ENCODE measurements at places on chromosomes 3 and 15.
A peak's percentile ranks its signal among the peaks of the same experiment; 100 is the strongest.

GRCh38 chr15:27293607-27294006 is 322.6 kb downstream of the GABRG3 start:
- no peak for DNase-seq

DNA sequence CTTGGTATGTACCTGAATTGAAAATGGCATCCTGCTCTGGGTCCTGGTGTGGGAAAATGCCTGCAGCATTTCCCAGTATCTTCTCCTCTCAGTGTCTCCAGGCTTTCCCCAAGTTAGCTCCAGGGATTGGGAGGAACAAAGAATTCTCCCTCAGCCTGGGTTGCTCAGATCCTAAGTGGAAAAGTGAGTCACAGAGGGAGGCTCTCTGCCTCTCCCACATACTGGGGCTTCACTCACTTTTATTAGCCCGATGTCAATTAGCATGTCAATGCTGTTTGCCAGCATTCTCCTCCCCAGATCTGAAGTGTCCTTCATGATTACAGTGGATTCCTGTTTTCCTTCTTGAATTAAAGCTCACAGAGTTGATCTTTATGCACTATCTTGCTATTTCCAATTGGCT is 655.0 kb downstream of the EPHA3 start:
- DNase-seq = no peak

GRCh38 chr3:164486150-164486549 is 592.1 kb downstream of the SI start:
- no peak for DNase-seq

DNA sequence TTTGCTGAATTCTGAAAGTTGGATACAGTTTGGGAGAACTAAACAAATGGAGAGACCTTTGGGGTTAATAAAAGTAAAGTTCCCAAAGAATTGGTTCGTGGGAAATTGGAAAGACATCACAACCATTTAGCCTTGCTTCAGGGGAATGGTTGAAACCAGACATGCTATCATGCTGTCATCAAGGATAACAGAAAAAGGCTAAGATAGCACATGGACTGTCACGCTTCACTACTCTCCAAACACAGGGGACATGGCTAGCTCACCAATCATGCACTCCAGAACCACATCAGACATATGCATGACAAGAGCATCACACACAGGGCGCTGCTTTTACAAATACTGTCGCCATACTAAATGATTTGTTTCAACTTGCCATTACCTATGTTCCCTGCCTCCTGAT is 671.7 kb upstream of the ROBO1 start:
- DNase-seq = no peak

- peak; percentile 62 for DNase-seq
Observed at GRCh38 chr15:70539912-70540530, 223.3 kb downstream of the UACA start.

DNA sequence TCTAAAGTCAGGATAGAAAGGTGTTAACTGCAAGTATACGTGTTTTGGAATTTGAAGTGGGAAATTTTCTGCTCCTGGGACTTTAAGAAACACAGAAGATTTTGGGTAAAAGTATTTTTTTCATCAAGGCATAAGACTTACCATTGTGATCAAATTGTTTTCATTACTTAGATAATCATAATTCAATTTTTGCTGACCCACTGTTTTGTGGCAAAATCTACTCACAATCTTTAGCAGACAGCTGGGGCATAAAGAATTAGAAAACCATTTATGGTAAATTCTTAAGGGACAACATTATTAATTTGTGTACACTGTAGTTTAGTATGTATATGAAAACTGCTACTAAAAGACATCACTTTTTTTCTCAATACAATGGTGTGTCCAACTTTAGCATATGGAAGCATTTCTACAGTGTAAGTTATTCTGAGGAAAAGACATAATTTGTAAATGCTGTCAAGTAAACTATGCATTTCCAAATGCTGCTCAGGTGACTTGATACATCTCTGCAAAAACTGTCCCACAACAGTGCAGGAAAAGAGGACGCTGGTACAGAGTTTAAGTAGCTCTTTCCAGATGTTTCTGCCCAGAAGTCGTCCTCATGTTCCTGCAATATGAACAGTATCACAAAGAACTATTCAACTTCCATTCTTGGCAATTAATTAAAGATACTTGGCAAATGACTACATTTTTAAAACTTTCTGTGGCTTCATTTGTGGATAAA is 52.3 kb downstream of the THSD4 start:
- DNase-seq = no peak

DNA sequence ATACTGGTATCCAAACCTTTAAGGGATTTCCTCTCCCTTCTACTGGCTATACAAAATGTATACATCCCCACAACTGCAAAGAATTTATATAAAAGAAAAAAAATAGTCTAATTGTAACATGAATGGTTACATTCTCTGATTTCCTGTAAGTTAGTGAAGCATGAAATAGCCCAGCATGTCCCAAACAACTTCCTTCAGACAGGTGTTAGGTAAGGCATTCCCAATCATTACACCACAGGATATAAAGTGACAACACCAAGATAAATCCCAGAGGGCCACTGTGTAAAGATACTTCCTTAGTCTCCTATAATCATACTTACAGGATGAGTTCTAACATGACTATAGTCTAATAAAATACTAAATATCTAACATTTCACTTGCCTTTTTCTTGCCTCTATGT is 7.6 kb downstream of the CMTM6 start:
- DNase-seq = peak; percentile 21

DNA sequence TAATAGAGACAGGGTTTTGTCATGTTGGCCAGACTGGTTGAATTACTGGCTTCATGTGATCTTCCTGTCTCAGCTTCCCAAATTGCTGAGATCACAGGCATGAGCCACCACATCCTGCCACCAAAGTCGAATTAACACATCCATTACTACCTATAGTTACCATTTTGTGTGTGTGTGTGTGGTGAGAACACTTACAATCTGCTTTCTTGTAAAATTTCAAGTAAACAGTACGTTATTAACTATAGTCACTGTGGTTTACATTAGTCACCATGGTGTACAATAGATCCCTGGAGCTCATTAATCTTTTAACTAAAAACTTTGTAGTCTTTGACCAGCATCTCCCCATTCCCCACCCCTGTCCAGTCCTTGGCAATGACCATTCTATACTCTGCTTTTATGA is 270.0 kb downstream of the NAALADL2 start:
- DNase-seq = no peak

DNA sequence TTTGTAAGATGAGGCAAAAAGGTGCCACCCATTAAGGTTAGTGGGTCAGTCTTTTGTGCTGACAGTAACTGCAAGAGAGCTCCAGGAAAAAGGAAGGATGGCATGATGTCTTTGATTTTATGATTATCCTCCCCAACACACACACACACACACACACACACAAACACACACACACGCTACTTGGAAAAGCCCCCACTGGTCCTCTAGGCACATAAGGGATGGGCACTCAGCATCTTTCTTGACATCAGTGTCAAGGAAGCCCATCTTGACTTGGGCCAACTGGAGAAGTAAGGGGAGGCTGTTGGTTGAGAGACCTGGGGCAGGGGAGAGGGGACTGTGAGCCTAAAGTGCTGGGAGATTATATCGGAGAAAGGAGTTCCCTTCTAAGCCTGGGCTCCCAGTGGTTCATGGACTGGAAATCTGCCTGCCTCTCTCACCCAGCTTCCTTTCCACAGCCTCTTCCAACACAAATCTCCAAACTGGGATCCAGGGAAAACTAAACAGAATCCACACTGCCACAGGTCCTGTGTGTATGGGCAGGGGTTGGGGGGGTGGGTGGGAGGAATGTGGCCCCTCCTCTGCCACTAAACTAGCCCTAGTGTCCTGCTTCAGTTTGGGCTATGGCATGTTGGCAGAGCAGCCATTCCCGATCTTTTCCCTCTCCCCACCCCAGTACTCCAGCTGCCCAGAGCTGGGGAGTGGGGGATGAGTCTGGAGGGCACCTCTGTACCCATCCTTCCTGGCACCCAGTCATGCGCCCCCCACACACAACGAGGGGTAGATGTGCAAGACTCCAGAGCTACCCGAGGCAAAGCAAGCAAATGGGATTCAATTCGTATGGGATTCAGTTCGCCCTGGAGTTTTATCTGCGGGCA is 1.6 kb downstream of the AMOTL2 start:
- DNase-seq = no peak

- DNase-seq = no peak
Observed at GRCh38 chr15:98771541-98771940, 123.2 kb downstream of the IGF1R start.

GRCh38 chr3:194243172-194243837 is 107.4 kb downstream of the HES1 start:
- DNase-seq = no peak

DNA sequence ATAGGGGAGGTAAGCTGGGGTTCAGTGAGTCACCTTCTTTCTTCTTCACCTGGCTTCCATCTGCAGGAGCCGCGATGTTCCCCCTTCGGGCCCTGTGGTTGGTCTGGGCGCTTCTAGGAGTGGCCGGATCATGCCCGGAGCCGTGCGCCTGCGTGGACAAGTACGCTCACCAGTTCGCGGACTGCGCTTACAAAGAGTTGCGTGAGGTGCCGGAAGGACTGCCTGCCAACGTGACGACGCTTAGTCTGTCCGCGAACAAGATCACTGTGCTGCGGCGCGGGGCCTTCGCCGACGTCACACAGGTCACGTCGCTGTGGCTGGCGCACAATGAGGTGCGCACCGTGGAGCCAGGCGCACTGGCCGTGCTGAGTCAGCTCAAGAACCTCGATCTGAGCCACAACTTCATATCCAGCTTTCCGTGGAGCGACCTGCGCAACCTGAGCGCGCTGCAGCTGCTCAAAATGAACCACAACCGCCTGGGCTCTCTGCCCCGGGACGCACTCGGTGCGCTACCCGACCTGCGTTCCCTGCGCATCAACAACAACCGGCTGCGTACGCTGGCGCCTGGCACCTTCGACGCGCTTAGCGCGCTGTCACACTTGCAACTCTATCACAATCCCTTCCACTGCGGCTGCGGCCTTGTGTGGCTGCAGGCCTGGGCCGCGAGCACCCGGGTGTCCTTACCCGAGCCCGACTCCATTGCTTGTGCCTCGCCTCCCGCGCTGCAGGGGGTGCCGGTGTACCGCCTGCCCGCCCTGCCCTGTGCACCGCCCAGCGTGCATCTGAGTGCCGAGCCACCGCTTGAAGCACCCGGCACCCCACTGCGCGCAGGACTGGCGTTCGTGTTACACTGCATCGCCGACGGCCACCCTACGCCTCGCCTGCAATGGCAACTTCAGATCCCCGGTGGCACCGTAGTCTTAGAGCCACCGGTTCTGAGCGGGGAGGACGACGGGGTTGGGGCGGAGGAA is 2.6 kb downstream of the ISLR2 start:
- DNase-seq = no peak

GRCh38 chr3:40584625-40585189 is 59.9 kb downstream of the ZNF621 start:
- no peak for DNase-seq

- no peak for DNase-seq
Observed at GRCh38 chr3:15206662-15207576, 873 bp downstream of the CAPN7 start.

GRCh38 chr15:69400850-69401249 is 13.3 kb upstream of the KIF23 start:
- DNase-seq = peak; percentile 40

DNA sequence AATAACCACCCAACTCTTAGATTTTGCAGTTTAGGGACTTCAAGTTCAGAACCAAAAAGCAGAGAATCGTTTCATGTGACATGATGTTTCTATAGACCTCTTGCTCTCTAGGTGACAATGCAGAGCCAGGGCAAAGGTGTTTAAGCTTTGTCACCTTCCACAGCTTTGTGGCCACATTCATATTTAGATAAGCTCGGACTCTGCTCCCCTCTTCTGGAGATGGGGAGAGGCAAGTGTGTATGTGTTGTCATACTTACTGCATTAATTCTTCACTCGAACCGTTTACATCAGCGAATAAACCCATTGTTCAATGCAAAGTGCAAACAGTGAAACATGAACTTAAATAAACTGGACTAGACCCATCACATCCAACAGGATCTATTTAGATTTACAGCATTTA is 33.2 kb downstream of the ST3GAL6 start:
- DNase-seq = no peak

- no peak for DNase-seq
Observed at GRCh38 chr3:107308716-107309115, 68.5 kb upstream of the CCDC54 start.

DNA sequence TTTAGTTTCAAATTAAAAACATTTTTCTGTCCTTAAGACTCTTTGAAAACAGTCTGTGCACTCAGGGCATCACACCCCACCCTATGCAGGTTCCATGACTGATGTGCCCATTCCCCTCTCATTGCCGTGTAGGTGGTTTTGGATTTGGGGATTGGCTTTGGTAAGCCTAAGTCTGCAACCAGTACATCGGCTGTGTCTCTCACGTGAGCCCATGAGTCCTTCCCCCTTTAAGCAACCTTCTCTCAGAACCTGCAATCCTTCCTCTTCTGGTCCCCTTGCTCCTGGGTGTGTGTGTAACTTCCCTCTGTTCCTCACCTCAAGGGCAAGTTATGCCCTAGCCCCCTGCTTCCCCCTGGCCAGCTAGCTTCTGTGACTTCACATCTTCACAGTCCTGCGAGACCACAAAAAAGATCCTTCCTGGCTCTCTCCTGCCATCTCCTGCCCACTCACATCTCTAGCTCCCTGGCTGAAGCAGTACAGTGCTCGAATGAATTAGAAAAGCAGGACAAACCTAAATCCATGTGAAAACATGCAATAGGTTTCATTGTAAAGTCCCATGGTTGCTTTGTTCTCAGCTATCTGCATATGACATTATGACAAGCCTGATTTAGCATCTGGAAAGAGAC is 126.7 kb downstream of the UACA start:
- no peak for DNase-seq

DNA sequence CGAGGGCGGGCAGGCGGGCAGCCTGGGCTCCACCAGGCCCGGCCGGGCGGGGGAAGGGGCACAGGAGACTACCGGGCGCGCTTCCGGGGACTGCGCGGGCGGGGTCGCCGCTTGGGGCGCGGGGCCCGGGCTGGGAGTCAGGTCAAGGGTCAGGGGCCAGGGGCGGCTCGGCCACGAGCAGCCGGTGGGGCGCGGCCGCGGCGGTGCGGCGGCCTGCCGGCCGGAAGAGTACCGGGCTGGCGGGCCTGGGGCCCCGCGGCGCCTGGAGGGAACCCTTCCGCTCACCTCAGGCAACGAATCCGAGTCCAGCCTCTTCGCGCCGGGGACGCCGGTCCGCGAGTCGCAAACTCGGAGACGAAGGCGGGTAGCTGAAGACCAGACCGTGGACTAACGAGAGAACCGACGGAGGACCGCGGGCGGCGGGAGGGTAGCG is 225 bp downstream of the RHOA start:
- DNase-seq = no peak

- no peak for DNase-seq
Observed at GRCh38 chr3:120460181-120460790, 9.5 kb upstream of the FSTL1 start.
